Fibroblast of lung (primary cell): ENCODE measurements at places on chromosomes 2 and 18. TPM values are rescaled to one million over a fixed set of nuclear protein-coding genes. Genes with fewer than 3 reads are reported as not detected.

The CABYR gene
- total RNA-seq = 5.6 and 14.0 TPM in 2 replicates

- no peak for DNase-seq
These were observed 127.1 kb downstream of the NCOA1 start for GRCh38 chr2:24618144-24618543.

The DPP10 gene
- total RNA-seq = not detected in 2 replicates

The EVX2 gene
- not detected in 2 replicates for total RNA-seq

The WNT10A gene
- total RNA-seq = not detected in 2 replicates

DNA sequence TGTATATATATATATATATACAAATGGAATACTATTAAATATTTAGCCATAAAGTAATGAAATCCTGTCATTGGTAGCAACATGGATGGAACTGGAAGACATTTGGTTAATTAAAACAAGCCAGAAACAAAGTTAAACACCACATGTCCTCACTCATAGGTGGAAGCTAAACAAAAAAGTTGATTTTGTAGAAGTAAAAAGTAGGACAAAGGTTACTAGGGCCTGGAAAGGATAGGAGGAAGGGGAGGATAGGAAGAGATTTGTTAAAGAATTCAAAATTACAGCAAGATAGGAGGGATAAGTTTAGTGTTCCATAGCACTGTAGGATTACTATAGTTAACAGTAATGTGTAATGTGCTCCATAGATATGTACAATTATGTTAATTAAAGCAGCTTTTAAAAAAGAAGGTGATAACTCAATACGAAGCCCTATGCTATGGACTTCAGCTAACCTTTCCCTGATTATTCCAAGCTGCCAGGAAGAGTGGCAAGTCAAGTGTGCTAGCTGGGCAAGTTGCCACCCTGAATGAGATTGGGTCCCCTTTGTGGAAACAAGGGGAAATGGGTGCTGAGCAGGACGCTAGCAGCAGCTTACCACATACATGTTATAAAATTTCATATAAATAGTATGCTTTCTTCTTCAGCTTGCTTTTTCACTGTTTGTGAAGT, 12.3 kb downstream of the MERTK start:
- no peak for DNase-seq

DNA sequence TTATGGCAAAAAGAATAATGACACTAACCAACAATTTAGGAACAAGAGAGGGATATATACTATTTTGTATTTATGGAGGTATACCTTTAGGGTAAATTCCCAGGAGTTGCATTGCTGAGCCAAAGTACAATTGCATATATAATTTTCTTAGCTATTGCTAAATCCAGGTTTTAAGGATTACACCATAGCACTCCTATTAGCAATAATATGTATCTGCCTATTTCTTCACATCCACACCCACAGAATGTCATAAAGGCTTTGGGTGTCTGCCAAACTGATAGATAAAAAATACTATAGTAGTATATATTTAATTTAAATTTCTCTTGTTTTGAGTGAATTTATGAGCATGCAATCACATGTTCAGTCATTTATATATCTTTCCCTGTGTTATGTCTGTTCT, 11.5 kb upstream of the SERPINB13 start:
- no peak for DNase-seq

DNA sequence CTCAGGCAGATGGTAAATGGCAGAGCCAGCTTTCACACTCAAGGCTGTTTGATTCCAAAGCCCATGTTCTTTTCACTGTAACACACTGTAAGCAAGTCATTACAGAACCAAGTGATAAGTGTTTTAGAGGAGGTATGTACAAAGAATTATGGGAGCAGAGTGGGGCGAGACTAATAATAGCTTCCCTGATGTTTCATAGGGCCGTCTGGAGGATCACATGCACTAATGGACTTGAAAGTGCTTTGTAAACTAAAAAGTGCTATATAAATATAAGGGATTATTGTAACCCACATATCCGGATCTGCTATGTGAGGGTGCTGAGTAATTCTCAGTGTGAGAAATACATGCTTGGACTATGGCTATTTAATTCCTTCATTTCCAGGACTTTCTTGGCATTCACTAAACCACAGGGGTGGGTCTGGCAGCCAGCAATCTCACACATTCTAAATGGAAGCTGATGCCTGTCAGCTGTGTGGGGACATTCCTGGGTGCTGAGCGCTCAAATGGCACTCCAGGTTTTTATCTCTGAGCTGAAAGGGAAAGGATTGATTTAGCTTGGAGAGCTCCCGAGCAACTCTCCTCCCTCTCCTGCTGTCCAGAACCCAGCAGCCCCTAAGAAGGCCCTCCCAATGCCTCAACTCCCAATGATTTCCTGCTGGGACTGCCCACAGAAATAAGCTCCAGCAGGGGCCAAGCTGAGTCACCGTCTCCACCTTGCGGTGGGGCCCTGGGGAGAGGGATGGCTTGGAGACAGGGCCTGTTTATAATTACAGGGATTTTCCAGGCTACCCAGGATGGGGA, 222.8 kb downstream of the SOX11 start:
- peak; percentile 98 for DNase-seq

The RAMP1 gene
- total RNA-seq = 16.0 and 16.4 TPM in 2 replicates

- DNase-seq = peak; percentile 94
These were observed 52.2 kb downstream of the CDK15 start for GRCh38 chr2:201858281-201859184.

- DNase-seq = peak; percentile 100
These were observed 21.3 kb upstream of the CD28 start for GRCh38 chr2:203685081-203685621.

- DNase-seq = no peak
These were observed 55.2 kb downstream of the BCL11A start for GRCh38 chr2:60498127-60498815.
